ENCODE measurements at places on chromosomes 11 and 22.

- no peak for DNase-seq
Observed at GRCh38 chr11:214083-214482, 6.6 kb downstream of the RIC8A start.

GRCh38 chr11:61454520-61454919, 24.6 kb downstream of the SDHAF2 start:
- DNase-seq = no peak

- DNase-seq = peak; percentile 80
Observed at GRCh38 chr22:31313366-31314147, 21.3 kb upstream of the PIK3IP1 start.

- no peak for DNase-seq
Observed at GRCh38 chr11:17720796-17721171, 1.4 kb downstream of the MYOD1 start.

DNA sequence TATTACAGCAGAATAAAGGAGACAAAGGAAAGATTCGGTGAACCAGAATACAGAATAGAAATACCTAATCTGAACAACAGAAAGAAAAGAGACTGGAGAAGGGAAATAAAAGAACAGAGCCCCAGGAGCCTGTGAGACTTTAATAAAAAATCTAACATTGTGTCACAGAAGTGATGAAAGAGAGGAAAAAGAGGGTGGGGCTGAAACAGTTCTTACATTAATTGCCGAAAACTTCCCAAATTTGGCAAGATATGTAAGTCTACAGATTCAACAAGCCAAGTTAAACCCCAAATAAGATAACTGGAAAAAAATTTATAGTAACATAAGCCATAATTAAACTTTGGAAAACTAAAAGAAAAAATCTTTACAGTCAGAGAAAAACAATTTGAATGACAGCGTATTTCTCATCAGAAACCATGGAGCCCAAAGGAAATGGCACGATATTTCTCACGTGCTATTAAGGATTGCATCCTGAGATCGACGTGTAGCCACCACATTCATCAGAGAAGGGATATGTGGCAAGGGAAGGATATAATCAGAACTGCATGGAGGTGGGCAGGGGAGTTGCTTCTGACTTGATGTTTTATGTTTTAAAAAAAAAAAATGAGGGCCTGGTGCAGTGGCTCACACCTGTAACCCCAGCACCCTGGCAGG, 73.9 kb downstream of the SGSM3 start:
- no peak for DNase-seq

DNA sequence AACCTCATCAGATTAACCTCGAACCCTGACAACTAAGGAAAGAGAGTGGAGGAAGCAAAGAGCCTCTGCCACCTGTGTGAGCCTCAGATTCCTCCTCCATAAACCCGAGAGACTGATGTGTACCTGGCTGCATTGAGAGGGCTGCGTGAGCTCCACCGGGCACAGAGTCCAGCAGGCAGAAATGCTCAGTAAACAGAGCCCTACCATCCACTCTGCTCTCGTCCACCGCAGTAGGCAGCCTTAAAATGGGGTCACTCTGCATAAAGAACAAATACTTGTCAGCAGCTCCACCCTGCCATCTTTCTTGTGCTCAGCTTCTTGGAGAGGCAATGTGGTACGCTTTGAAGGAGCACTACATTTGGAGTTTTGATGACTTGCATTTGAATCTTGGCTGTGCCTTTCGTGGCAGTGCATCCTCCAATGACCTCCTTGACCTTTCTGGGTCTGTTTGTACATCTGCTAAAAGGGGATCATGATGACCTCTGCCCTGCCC, 43.0 kb upstream of the CD5 start:
- DNase-seq = no peak

GRCh38 chr11:127675581-127675980, 675.0 kb upstream of the KIRREL3 start:
- no peak for DNase-seq

DNA sequence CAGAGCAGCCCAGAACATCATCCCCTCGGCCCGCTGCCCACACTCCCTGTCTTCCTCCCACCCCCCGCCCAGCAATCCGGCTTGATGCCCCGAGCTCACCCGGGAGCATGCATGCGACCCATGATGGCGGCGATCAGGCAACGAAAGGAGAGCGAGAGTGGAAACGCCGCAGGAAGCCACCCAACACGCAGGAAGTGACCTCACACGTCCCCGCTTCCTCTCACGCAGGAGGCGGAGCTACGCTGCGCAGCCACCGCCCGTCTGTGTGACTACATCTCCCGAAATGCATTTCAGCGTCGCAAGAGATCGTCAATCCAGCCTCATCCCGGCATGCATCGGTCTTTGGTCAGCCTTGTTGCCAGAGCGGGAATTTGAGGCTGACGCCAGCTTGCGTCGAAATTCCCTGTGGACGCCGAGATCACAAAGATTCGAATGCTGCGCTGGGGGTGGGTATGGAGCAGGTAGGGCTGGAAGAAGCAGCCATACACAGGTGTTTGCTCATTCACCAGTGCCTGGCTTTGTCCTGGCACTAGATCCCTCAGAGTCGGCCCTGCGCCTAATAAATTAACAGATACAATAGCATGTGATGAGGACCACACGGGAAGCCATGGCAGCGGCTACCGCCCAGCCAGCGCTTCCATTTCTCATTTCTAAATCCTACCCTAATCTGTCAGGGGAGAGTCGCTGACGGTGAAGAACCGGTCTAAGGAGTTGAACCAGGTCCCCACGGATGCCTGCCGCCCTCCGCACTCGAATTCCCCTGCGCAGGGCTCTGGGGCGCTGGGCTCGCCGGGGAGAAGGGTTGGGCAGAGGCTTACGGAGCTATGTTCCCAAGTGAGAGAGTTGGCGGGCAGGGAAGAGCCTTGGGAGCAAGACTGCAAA, at the start of gene RPS13:
Gene RPS13 (minus strand): TSS at position 148 of the 882 bp plus-strand sequence. CDS start 26 bp downstream, at position 122.
- peak; percentile 94 for DNase-seq

GRCh38 chr22:35472488-35472887, 68.1 kb upstream of the RASD2 start:
- DNase-seq = no peak

GRCh38 chr11:94823102-94823732, 55.1 kb downstream of the AMOTL1 start:
- DNase-seq = no peak

- no peak for DNase-seq
Observed at GRCh38 chr11:102274628-102275027, 42.7 kb upstream of the BIRC3 start.

- DNase-seq = no peak
Observed at GRCh38 chr11:47204637-47204989, 10.2 kb upstream of the DDB2 start.

DNA sequence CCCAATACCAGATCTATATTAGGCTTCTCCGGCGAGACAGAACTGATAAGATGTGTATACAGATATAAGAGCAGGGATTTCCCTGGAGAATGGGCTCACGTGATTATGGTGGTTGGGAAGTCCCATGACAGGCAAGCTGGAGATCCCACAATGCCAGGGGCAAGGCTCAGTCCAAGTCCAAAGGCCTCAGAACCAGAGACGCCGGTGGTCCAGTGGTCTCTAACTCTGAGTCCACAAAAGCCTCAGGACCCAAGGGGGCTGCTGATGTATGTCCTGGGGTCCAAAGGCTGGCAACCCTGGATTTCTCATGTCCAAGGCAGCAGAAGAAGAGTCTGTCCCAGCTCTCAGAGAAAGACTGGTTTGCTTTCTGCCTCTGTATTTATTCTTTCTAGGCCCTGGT, 15.8 kb upstream of the OSBPL5 start:
- no peak for DNase-seq

GRCh38 chr11:26553182-26553581, 18.9 kb downstream of the MUC15 start:
- no peak for DNase-seq

GRCh38 chr11:79308429-79308828, 132.4 kb downstream of the TENM4 start:
- no peak for DNase-seq

DNA sequence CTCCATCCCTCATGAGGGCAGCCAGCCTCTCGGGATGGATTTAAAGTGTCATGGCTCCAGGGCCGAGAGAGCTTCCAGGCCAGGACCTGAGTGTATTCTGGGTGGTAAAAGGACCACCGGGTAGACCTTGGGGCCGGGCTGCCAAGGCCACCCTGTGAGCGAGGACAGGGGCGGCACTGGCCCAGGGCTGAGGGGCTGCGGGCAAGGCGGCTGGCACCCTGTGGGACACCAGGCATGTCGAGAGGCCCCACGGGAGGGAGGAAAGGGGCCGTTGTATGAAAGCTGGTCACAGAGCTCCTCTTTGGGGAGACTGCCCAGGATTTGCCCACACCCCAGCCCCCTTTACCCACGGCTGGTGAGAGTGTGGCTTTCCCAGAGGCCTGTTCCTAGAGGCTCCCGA, 92.3 kb upstream of the RTL6 start:
- no peak for DNase-seq

- DNase-seq = no peak
Observed at GRCh38 chr11:108937746-108938145, 272.9 kb downstream of the DDX10 start.

DNA sequence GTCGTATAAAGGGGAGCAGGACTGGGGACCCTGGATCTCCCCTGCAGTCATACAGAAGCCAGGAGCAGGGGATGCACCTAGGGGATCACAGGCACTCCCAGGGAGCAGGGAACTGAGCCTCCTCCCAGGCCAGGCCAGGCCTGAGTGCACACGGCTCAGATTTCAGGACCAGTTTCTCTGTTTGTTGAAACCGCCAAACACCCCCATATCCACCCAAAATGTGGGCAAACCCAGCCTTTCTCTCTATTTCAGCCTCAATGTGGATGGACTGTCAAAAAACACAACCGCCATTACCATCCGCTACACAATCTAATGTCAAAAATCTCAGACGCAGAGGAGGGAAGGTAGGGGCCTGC, 17.5 kb downstream of the MN1 start:
- no peak for DNase-seq

DNA sequence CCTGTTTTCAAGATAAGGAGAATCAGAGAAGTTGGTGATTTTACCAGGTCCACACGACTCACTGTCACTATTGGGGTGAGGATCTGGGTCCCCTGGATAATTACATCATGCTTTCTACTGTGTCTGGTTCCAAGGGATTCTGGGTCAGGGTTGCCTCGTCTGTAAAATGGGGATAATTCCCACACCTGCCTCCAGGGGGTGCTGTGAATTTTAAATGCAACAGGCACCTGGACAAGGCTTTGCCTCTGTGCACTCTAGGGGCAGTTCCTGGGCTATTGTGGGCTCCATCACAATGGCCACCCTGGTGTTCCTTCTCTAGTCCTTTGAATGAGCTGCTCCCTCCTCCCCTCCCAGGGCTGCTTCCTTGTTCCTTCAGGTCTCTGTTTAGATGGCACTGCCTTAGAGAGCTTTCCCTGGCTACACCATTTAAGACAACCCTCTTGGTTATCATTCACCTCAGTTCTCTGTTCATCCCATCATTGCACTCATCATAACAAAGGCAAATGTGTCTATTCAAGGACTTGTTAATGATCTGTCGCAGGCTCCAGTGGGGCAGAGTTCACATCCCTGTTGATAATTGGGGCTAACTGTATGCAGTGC, 178.6 kb downstream of the MIAT start:
- DNase-seq = peak; percentile 70

- DNase-seq = no peak
Observed at GRCh38 chr22:17314487-17314886, 54.8 kb upstream of the CECR2 start.

DNA sequence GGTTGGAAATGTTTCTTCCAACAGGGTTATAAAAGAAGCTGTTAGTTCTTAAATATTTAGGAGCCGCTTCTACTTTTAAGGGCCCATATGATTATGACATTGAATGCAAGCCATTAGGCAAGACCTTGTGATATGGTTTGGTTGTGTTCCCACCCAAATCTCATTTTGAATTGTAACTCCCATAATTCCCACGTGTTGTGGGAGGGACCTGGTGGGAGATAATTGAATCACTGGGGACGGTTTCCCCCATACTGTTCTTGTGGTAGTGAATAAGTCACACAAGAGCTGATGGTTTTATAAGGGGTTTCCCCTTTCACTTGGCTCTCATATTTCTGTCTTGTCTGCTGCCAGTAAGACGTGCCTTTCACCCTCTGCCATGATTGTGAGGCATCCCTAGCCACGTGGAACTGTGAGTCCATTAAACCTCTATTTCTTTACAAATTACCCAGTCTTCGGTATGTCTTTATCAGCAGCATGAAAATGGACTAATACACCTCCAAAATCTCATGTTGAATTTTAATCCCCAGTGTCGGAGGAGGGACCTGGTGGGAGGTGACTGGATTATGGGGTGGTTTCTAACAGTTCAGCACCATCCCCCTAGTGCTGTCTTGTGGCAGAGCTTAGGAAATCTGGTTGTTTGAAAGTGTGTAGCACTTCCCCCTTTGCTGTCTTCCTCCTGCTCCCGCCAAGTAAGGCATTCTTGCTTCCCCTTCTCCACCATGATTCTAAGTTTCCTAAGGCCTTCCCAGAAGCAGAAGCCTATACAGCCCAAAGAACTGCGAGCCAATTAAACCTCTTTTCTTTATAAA, 4.3 kb downstream of the CD59 start:
- peak; percentile 59 for DNase-seq

GRCh38 chr11:109864151-109864661, 229.0 kb upstream of the ZC3H12C start:
- DNase-seq = no peak

- no peak for DNase-seq
Observed at GRCh38 chr11:11349870-11350337, 3.1 kb downstream of the CSNK2A3 start.

- no peak for DNase-seq
Observed at GRCh38 chr11:103594283-103594682, 442.2 kb upstream of the DDI1 start.

DNA sequence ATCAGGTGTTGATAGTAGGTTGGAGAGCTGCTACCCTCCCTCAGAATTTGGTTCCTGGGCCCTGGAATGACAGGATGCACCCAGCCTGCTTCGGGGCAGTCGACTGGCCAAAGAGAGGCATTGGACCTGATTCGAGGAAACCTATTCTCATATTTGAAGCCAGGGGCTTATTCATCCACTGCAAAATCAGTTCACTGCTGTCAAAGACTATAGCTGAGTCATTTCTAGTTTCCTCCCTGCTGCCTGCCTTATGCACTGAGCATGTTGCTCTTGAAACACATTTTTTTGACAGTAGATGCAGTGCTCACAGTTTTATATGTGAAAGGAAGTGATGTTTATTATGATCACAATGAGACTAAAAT, 565.4 kb downstream of the ETS1 start:
- DNase-seq = no peak

- DNase-seq = no peak
Observed at GRCh38 chr11:45483416-45483815, 182.0 kb downstream of the CHST1 start.

- no peak for DNase-seq
Observed at GRCh38 chr22:17954200-17954859, 70.0 kb downstream of the MICAL3 start.

DNA sequence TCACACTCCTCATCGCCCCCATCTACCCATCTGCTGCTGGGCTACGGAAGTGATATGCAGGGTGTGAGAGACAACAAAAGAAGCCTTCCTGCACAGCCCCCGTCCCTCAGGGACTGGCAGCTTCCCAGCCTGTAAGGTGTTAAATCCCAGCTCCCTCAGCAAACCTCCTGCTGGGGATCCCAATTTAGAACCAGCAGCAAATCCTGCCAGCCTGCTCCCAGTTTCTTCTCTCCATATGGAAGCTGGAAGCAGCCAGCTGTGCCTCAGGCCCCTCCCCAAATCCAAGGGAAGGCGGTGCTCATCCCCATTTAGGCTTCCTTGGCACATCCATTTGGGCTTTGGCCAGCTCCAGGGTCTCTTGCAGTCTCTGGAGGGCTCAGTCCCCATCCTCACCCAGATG, 47.5 kb downstream of the PAMR1 start:
- no peak for DNase-seq
